Activated CD4-positive, alpha-beta T cell treated with anti-CD3 and anti-CD28 coated beads, Interleukin-2, Interleukin-6, amounts not matched to agents 100 ng/mL and 50 ng/mL, durations not matched to agents 16 hours and 8 hours (primary cell): ENCODE measurements at places on chromosomes 2 and 18.

- peak; percentile 15 for DNase-seq
Observed at GRCh38 chr2:114083717-114084387, 194.0 kb downstream of the ACTR3 start.

GRCh38 chr2:190657474-190658255 lies 8.8 kb downstream of the NAB1 start:
- DNase-seq = no peak

GRCh38 chr2:26442707-26443106 lies 35.2 kb downstream of the OTOF start:
- DNase-seq = no peak

DNA sequence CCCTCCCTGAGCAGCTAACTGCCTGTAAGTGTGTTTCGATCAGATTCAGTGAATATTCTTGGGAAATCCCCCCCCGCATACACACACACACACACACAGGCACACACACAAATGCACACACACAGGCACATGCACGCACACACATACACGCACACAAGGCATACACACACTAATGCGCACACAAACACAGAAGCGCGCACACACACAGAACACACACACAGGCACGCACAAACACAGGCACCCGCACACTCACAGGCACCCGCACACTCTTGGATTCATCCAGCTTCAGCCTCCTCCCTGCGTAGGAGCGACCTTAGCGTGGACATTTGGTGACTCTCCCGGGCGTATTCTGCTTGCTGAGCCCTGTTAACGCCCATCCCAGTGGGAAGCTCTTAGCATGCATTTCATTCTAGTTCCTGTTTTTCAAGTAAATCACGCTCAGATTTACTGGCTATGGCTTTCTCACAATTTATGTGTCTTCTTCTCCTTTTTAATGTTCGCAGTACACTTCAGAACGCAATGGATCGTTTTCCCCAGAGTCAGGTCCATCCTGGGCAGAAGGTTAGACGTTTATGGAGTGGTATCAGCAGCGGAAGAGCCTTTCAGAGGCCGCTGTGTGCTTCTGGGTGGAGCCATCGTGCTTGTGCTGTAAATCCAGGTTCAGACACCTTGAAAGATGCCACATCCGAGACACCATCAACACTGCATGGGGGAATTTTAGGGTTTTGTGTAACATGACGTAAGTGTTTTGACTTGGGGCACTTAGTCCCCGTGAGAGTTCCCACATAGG lies 656.6 kb downstream of the GALR1 start:
- DNase-seq = no peak

- no peak for DNase-seq
Observed at GRCh38 chr2:40343902-40344301, 108.0 kb downstream of the SLC8A1 start.

GRCh38 chr2:121282800-121283385 lies 2.1 kb downstream of the TFCP2L1 start:
- no peak for DNase-seq

- no peak for DNase-seq
Observed at GRCh38 chr2:13821255-13821880, 811.1 kb upstream of the LRATD1 start.

GRCh38 chr2:44326548-44327264 lies 34.6 kb downstream of the PREPL start:
- DNase-seq = no peak
